ENCODE measurements at places on chromosomes 2 and 18. TPM values are rescaled to one million over a fixed set of nuclear protein-coding genes. Genes with fewer than 3 reads are reported as not detected.

STAT1 gene
- 23.2 TPM for polyA plus RNA-seq

CBLN2 gene
- not detected for polyA plus RNA-seq

- no peaks in the 10 kb centered on the region for H3K27me3 ChIP-seq
- no peaks in the 10 kb centered on the region for H3K36me3 ChIP-seq
- no peak overlapping the region for H3K27ac ChIP-seq
- H3K4me3 ChIP-seq, result no peak overlapping the region
- DNase-seq, result no peak
Measured at GRCh38 chr2:11757101-11757500, 10.7 kb downstream of the LPIN1 start.

DNA sequence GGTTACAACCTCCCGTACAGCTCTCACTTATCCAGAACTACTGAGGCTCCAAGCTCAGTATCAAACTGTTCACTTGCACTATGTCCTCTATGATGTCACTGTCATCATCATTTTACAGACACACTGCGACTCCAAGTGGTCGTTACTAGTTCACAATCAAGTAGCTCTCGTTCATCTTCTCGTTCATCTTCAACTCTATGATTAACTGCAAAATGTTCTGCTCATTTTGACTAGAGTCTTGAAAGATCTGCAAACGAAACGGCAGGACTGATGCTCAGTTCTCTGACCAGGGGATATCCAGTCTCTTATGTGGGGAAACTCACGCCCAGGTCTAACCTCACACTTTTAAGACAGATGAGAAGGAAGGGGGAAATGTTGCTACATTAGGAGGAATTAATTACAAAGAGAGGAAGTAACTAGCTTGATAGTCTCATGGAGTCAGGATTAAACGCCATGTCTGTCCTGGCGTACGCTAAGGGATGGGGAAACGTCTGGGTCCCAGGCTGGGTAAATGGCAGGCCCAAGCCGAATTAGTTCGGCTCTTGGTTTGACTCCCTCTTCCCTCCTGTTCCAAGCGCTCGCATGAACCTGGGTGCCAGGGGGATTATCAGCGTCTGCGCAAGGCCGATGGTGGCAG is 794 bp upstream of the CHCHD5 start:
- peak overlapping the region; percentile 65 for H3K4me3 ChIP-seq
- peaks cover 39% of the 10 kb centered on the region for H3K4me1 ChIP-seq
- peak overlapping the region; percentile 94 for H3K27ac ChIP-seq
- no peak for DNase-seq
- H3K36me3 ChIP-seq, result peaks cover 27% of the 10 kb centered on the region

DNA sequence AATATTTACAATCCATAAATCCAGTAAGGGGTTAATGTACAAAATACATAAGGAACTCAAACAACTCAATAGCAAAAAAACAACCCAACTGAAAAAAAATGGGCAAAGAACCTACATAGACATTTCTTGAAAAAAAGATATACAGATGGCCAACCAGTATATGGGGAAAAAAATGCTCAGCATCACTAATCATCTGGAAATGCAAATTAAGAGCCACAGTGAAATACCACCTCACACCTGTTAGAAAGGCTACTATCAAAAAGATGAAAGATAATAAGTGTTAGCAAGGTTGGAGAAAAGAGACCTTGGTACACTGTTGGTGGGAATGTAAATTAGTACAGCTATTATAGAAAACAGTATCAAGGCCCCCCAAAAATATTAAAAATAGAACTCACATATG is 14.6 kb downstream of the AP1S3 start:
- no peak overlapping the region for H3K4me3 ChIP-seq
- no peaks in the 10 kb centered on the region for H3K36me3 ChIP-seq
- H3K27me3 ChIP-seq, result no peaks in the 10 kb centered on the region
- H3K27ac ChIP-seq, result no peak overlapping the region
- H3K4me1 ChIP-seq, result peaks cover 8% of the 10 kb centered on the region
- DNase-seq, result no peak

- peaks cover 20% of the 10 kb centered on the region for H3K27me3 ChIP-seq
- H3K27ac ChIP-seq, result no peak overlapping the region
- no peaks in the 10 kb centered on the region for H3K36me3 ChIP-seq
- no peaks in the 10 kb centered on the region for H3K4me1 ChIP-seq
- H3K4me3 ChIP-seq, result no peak overlapping the region
Measured at GRCh38 chr2:1509271-1510065, 96.2 kb downstream of the TPO start.
